A673 (cell line): ENCODE measurements at places on chromosomes 1 and 21. TPM values are rescaled to one million over a fixed set of nuclear protein-coding genes. Genes with fewer than 3 reads are reported as not detected.

- no peaks in the 10 kb centered on the region for H3K4me1 ChIP-seq
- no peaks in the 10 kb centered on the region for H3K27me3 ChIP-seq
- no peak for DNase-seq
- no peak overlapping the region for H3K27ac ChIP-seq
- H3K36me3 ChIP-seq, result peaks cover 7% of the 10 kb centered on the region
Observed at GRCh38 chr1:25978403-25978802, 19.5 kb downstream of the PAFAH2 start.

DNA sequence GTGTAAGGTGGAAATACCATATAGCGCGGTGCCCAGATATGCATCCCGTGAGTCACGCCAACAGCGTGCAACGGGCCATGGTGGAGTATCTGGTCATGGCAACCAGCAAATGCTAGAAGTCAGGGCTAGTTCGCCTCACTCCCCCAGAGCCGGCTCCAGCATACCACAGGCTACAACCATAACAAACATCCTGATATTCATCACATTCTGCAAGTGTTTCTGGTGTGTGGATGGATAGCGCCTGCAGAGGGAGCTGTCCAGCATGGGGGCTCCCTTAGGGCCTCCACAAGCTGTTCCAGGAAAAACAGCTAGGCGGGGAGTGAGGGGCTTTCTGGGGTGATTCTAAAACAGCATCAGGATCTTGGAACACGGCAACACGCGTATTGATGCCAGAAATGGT is 6.8 kb downstream of the C1orf198 start:
- no peaks in the 10 kb centered on the region for H3K27me3 ChIP-seq
- no peak for DNase-seq
- H3K4me1 ChIP-seq, result peaks cover 17% of the 10 kb centered on the region
- no peaks in the 10 kb centered on the region for H3K36me3 ChIP-seq
- no peak overlapping the region for H3K4me3 ChIP-seq

SH2D2A gene
- total RNA-seq, result 3.5 and 6.0 TPM in 2 replicates

PLA2G2D gene
- not detected in 2 replicates for total RNA-seq

GRCh38 chr1:67952071-67952470 is 98.4 kb downstream of the DIRAS3 start:
- no peak overlapping the region for H3K4me3 ChIP-seq
- H3K4me1 ChIP-seq, result no peaks in the 10 kb centered on the region
- no peaks in the 10 kb centered on the region for H3K27me3 ChIP-seq
- H3K27ac ChIP-seq, result no peak overlapping the region
- DNase-seq, result no peak
- no peaks in the 10 kb centered on the region for H3K36me3 ChIP-seq

GRCh38 chr1:54396261-54396933 is 9.8 kb downstream of the SSBP3 start:
- no peaks in the 10 kb centered on the region for H3K27me3 ChIP-seq
- no peaks in the 10 kb centered on the region for H3K4me1 ChIP-seq
- no peak for DNase-seq
- H3K27ac ChIP-seq, result no peak overlapping the region
- H3K4me3 ChIP-seq, result no peak overlapping the region
- H3K36me3 ChIP-seq, result peaks cover 12% of the 10 kb centered on the region

DNA sequence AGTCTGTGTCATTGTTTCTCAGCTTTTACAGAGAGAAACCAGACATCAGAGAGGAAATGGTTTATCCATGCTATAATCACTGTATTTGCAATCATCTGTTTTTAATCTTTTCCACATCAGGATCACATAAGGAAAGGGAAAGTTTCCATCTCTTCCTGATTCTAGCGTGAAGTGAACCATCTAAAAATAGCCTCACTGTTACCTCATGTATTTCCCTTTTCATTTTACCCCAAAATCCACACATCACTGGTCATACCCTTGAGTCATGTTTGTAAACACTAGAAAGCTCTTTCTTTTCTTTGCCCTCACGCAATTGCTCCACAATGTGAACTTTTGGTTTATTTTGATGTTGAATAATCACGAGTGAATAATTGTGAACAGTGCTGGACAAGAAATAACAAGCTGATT is 146.0 kb downstream of the PLA2G4A start:
- peak; percentile 79 for DNase-seq
- no peaks in the 10 kb centered on the region for H3K27me3 ChIP-seq
- H3K4me1 ChIP-seq, result peaks cover 34% of the 10 kb centered on the region
- H3K27ac ChIP-seq, result peak overlapping the region; percentile 66
- H3K4me3 ChIP-seq, result peak overlapping the region; percentile 19
- H3K36me3 ChIP-seq, result no peaks in the 10 kb centered on the region

GRCh38 chr1:51744506-51745303 is 127.8 kb downstream of the OSBPL9 start:
- H3K27me3 ChIP-seq, result no peaks in the 10 kb centered on the region
- DNase-seq, result no peak
- peaks cover 12% of the 10 kb centered on the region for H3K4me1 ChIP-seq
- no peak overlapping the region for H3K27ac ChIP-seq
- no peaks in the 10 kb centered on the region for H3K36me3 ChIP-seq

GRCh38 chr21:44702111-44702972 is 5.4 kb downstream of the KRTAP10-12 start:
- no peak overlapping the region for H3K4me3 ChIP-seq
- H3K36me3 ChIP-seq, result no peaks in the 10 kb centered on the region
- peaks cover 2% of the 10 kb centered on the region for H3K27me3 ChIP-seq
- no peak for DNase-seq

F13B gene
- not detected in 2 replicates for total RNA-seq

SLFNL1 gene
- 0.37 and 0.39 TPM in 2 replicates for total RNA-seq

CCDC190 gene
- total RNA-seq, result 0.39 TPM in 1 of 2 replicates, not detected in the other

GRCh38 chr1:48697066-48697707 is 79.5 kb downstream of the BEND5 start:
- H3K4me3 ChIP-seq, result no peak overlapping the region
- peak; percentile 69 for DNase-seq
- no peak overlapping the region for H3K27ac ChIP-seq
- peaks cover 12% of the 10 kb centered on the region for H3K4me1 ChIP-seq
- no peaks in the 10 kb centered on the region for H3K27me3 ChIP-seq

DNA sequence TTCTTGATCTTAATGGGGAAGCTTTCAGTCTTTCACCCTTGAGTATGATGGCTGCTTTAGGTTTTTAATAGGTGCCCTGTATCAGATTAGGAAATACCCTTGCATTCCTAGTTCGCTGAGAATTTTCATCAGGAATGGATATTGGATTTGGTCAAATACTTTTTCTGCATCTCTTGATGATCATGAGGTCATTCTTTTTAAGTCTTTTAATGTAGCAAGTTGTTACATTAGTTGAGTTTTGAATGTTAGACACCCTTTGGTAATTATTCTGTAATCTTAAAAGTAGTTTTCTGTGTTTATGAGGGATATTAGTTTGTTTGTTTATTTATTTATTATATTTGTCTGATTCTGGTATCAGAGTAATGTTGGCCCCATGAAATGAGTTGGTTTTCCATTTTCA is 22.5 kb downstream of the MAN1A2 start:
- no peaks in the 10 kb centered on the region for H3K36me3 ChIP-seq
- H3K4me1 ChIP-seq, result peaks cover 35% of the 10 kb centered on the region

GRCh38 chr1:157992031-157992832 is 1.2 kb upstream of the KIRREL1 start:
- peak overlapping the region; percentile 99 for H3K27ac ChIP-seq
- no peaks in the 10 kb centered on the region for H3K27me3 ChIP-seq
- peak overlapping the region; percentile 97 for H3K4me3 ChIP-seq
- H3K36me3 ChIP-seq, result peaks cover 9% of the 10 kb centered on the region
- DNase-seq, result peak; percentile 91

C8A gene
- total RNA-seq, result not detected in 2 replicates

OR2L8 gene
- not detected in 2 replicates for total RNA-seq

ETV3 gene
- total RNA-seq, result 40.0 and 46.1 TPM in 2 replicates

CAMK1G gene
- 18.6 and 21.2 TPM in 2 replicates for total RNA-seq

DNA sequence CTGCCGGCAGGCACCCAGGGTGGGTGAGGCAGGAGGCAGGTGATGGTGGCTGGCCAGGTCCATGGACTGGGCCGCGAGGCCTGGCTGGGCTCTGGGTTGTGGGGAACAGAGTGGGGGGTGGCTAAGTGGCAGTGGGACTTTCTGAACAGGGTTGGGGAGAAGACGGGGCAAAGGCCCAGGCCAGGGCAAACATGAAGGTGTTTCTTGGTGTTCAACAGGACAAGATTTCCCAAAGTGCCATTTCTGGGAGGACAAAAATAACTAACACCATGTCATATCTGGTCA is 26.8 kb downstream of the STUM start:
- no peak for DNase-seq
- H3K4me3 ChIP-seq, result no peak overlapping the region
- no peaks in the 10 kb centered on the region for H3K4me1 ChIP-seq

DNA sequence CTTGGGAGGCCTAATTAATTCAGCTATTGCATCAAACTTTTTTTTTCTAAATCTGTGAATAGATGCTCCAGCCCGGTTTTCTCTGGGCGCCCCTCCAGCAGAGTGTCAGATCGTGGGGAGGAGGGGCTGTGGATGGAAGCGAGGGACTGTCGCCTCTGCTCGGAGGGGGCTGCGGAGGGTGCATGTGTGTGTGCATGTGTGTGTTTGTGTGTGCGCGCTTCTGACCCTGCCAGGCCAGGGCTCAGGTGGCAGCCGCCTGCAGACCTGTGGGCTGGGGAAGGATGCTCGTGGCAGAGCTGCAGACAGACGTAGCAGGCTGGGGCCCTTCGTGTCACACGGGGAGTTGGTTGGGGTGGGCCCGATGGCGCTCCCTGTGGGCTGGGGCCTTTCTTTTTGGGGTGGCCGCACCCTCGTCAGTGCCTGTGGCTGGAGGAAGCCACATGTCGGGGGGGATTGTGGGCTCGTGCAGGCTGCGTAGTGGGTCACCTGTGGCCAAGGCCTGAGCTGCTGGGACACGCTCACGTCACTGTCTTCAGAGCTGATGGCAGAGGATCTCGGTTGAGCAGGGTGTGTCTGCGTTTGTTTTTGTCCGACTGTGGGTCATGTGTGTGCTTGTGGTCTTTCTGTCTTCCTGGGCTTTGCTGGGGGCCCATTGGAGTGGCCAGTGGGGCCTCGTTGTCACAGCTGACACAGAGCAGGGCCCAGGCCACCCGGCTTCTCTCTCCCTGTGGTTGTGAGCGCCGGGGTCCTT is 2.8 kb downstream of the SKI start:
- peak overlapping the region; percentile 80 for H3K27ac ChIP-seq
- peak; percentile 63 for DNase-seq
- no peaks in the 10 kb centered on the region for H3K27me3 ChIP-seq
- no peaks in the 10 kb centered on the region for H3K36me3 ChIP-seq

DNA sequence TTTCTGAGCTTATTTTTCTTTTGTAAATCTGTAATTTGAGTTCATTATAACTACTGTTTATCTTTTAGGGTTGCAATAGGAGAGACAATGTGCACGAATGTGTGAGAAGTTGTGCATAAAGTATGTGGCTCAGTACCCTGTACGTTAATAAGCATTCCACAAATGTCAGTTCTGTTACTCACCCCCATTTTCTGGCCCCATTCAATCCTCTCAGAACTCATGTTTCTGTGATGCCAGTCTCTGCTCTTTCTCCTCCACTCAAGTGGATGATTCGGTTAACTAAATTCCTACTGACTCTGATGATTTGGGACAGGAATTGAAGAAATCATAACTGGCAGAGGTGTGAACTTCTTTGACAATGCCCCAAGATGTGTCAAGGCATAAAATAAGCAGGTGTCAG is 10.2 kb upstream of the DMRTB1 start:
- no peaks in the 10 kb centered on the region for H3K27me3 ChIP-seq
- H3K36me3 ChIP-seq, result no peaks in the 10 kb centered on the region
- H3K4me3 ChIP-seq, result no peak overlapping the region
- no peaks in the 10 kb centered on the region for H3K4me1 ChIP-seq
- no peak overlapping the region for H3K27ac ChIP-seq

DNA sequence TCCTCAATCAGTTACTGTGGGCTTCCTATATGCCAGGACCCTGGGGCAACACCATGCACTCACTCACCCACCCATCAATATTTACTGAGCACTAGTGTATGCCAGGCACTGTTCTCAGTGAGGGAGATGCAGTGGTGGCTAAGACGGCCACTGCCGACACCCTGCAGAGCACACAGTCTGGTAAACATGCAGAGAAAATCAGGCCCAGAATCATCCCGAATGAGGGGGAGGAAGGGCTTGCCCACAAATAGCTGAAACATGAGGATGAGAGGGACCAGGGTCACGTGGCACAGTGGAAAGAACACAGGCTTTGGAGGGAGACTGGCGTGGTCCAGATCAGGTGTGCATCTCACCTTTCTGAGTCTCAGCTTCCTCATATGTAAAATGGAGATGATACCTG is 89.2 kb upstream of the IGSF21 start:
- H3K27me3 ChIP-seq, result peaks cover 83% of the 10 kb centered on the region
- no peak overlapping the region for H3K27ac ChIP-seq
- H3K4me1 ChIP-seq, result no peaks in the 10 kb centered on the region
- no peak for DNase-seq
- no peaks in the 10 kb centered on the region for H3K36me3 ChIP-seq

- H3K27me3 ChIP-seq, result no peaks in the 10 kb centered on the region
- H3K27ac ChIP-seq, result no peak overlapping the region
- no peaks in the 10 kb centered on the region for H3K36me3 ChIP-seq
- DNase-seq, result no peak
- H3K4me1 ChIP-seq, result no peaks in the 10 kb centered on the region
Observed at GRCh38 chr1:183267646-183268431, 81.8 kb downstream of the LAMC2 start.

IQCC gene
- 7.2 and 7.9 TPM in 2 replicates for total RNA-seq

SYT11 gene
- total RNA-seq, result 10.2 and 10.6 TPM in 2 replicates

- H3K4me1 ChIP-seq, result no peaks in the 10 kb centered on the region
- no peak overlapping the region for H3K27ac ChIP-seq
- H3K27me3 ChIP-seq, result no peaks in the 10 kb centered on the region
- H3K4me3 ChIP-seq, result no peak overlapping the region
- DNase-seq, result no peak
- H3K36me3 ChIP-seq, result no peaks in the 10 kb centered on the region
Observed at GRCh38 chr1:22123071-22123390, 19.9 kb downstream of the WNT4 start.

- H3K27ac ChIP-seq, result no peak overlapping the region
- H3K27me3 ChIP-seq, result no peaks in the 10 kb centered on the region
- no peak overlapping the region for H3K4me3 ChIP-seq
- H3K36me3 ChIP-seq, result no peaks in the 10 kb centered on the region
Observed at GRCh38 chr21:45048026-45048698, 26.2 kb upstream of the ADARB1 start.

- H3K4me1 ChIP-seq, result no peaks in the 10 kb centered on the region
- H3K36me3 ChIP-seq, result no peaks in the 10 kb centered on the region
- no peak overlapping the region for H3K27ac ChIP-seq
- no peak for DNase-seq
- no peak overlapping the region for H3K4me3 ChIP-seq
- peaks cover 36% of the 10 kb centered on the region for H3K27me3 ChIP-seq
Observed at GRCh38 chr1:19988267-19989006, 9.0 kb upstream of the PLA2G2A start.

SPEN gene
- 70.3 and 74.3 TPM in 2 replicates for total RNA-seq

LCE3E gene
- not detected in 2 replicates for total RNA-seq
